ENCODE measurements at places on chromosomes 2 and 18.

GRCh38 chr2:6113786-6114185 is 421.6 kb downstream of the SOX11 start:
- no peak for DNase-seq

DNA sequence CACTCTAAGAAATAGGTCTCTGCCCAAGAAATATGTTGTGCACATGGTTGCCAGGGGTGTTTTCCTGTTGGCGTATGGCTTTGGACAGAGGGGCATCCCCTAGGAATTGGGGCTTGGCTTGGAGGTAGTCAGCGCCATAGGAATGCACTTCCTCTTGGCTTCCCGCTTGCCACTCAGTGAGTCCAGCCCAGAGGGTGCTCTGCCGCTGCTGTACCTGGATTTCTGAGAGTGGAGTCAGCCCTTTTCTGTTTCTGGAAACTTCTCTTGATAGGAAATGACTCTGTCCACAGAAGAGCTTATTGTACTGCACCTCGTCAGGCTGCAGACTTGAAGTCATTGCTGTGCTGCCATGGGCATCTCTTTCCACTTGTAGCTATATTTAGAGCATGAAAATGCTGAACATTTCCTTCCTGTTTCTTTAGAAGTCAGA is 116.7 kb upstream of the MGAT5 start:
- DNase-seq = no peak

DNA sequence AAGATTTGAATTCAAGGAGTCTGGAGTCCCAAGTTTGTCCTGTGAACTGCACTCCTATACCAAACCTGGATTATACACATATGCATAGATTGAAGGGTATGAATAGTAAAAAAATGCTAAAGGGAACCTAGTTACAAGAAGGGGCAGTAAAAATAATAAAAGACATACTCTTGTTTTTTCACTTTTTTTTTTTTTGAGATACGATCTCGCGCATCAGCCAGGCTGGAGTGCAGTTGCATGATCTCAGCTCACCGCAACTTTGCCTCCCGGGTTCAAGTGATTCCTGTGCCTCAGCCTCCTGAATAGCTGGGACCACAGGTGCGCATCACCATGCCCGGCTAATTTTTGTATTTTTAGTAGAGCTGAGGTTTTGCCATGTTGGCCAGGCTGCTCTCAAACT is 22.3 kb downstream of the KRTCAP3 start:
- no peak for DNase-seq

- no peak for DNase-seq
Measured at GRCh38 chr18:45650321-45650720, 35.0 kb downstream of the SLC14A2 start.

- DNase-seq = no peak
Measured at GRCh38 chr2:215684448-215685237, 248.8 kb upstream of the FN1 start.

DNA sequence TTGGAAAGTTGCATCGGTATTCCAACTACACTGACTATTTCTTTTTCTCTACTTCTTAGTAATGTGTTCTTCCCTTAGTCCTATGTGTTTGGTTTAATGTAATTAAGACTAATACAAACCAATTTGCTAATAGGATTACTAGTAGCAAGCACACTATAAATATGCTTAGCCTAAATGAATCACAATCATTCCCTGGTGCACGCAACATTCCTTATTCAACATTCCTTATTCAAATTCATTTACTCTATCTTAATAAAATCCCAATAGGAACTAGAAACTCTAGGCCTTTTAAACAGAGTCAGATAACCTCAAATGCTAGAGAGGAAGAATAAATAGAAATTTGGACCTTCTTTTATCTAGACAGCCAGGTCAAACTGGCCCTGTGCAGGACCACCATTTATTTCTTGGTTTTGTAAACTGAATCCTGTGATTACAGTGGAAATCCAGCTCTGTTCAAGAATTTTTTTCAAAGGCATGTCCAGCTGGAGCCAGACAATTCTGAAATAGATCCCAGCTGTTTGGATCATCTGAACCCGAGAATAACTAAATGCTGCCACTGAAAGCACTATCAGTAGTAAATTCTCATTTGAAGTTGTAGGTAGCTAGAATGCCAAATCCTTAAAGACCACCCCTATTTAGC is 103.1 kb downstream of the PPP1R1C start:
- no peak for DNase-seq

- peak; percentile 61 for DNase-seq
Measured at GRCh38 chr18:58579561-58580047, 49.3 kb downstream of the ALPK2 start.

DNA sequence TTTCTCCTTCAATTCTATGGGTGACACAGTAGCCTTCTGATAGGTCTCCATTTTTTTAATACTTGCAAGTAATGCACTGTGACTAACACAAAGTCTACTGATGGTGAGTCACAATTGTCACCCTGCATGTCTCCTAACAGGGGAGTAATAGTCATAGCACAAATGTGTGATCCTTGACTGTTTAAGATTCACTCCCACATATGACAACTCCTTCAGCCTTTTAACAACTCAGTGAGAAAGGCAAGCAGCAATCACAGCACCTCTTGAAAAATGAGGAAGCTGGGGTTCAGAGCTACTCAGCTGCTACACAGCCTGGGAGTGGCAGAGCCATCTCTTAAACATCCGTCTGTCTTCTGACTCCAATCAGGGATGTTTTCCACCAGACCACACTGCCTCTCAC is 63.8 kb downstream of the EHD3 start:
- no peak for DNase-seq

DNA sequence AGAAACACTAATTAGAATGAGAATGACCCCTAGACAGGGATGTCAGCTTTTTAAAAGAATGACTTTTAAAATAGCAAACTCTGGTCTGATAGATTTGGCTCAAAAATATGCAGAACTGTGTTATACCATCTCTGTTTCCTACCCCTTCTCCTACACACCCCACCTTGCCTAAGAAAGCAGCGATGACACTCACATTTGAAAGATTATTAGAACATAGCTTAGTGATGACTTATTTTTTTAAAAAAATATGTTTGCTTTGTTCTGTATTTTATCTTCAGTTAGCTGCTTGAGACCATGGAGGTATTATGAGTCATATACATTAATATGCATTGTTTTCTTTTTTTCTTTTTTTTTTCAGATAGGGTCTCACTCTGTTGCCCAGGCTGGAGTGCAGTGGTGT is 176.7 kb upstream of the TPO start:
- DNase-seq = no peak

DNA sequence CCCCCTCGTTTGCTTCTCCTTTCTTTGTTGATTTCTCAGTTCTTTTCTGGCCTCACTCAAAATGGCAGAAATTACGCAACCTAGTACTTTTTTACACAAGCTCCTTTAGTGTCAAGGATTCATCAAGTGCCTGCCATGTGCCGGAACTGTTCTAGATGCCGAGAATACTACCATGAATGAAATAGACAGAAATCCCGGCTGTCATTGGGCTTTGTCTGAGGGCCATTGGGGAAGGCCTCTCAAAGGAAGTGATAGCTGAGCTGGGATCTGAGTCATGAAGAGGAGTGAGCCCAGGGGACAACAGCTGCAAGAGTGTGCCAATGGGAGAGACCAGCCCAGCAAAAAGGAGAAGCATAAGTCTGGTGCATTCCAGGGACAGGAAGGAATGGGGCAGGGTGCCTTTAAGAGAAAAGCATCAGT is 34.3 kb upstream of the PPP1CB start:
- DNase-seq = peak; percentile 86

GRCh38 chr2:186972281-186972970 is 123.5 kb upstream of the ZSWIM2 start:
- no peak for DNase-seq

DNA sequence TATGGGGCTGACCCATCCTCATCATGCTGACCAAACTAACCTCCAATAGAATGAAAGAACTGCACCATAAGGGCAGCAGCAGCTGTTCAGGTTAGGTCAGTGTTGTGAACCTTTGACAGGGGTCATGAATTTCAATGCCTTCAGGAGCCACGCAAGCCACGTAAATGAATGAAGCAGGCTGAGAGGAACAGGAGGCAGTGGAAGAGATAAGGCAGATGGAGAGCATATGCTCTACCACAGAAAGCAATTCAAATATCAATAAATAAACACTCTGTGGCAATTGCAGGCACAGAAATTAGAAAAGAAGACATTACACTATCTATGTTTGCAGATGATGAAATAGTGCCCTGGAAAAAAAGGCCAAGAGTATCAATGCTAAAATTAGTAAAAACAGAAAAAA is 56.3 kb downstream of the SCG2 start:
- no peak for DNase-seq

DNA sequence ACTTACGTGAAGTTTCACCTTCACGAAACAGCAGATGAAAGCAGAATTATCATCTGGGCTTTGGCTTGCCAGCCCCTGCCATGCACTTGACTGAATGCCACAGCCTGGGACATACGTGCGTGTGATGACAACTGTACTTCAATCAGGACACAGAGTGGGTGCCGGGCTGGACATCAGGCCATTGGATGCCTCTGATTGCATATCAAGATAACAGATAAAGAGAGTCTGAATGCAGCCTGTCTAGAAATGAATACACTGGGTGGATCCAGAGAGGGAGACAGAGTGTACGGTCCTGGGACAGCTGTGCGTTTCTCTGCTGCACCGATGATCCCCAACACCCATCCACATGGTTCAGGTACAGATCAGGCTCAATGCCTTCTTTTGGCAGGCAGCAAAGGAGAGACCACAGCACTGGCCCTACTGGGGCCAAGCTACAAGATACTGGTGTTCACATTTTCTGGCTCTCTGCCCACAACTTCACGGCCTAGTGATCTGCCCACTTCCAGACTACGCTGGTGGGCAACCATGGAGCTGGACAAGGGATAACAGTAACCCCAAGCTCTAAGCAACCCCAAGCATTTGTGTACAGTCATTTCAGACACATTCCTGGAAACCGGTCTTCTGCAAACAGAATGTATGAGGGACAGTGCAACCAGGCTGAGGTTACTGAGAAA is 35.6 kb downstream of the FBLN7 start:
- DNase-seq = no peak

GRCh38 chr2:3034856-3035255 is 342.8 kb downstream of the EIPR1 start:
- DNase-seq = no peak

GRCh38 chr2:227464361-227464760 is 7.6 kb upstream of the AGFG1 start:
- no peak for DNase-seq

- DNase-seq = no peak
Measured at GRCh38 chr18:56562479-56562878, 75.9 kb downstream of the TXNL1 start.

GRCh38 chr2:12207491-12207890 is 461.1 kb downstream of the LPIN1 start:
- no peak for DNase-seq

- no peak for DNase-seq
Measured at GRCh38 chr2:200007306-200007705, 51.9 kb downstream of the MAIP1 start.

GRCh38 chr2:104685591-104685990 is 168.3 kb upstream of the POU3F3 start:
- DNase-seq = no peak

GRCh38 chr2:160109939-160110673 is 47.7 kb upstream of the PLA2R1 start:
- peak; percentile 81 for DNase-seq

- no peak for DNase-seq
Measured at GRCh38 chr18:8367217-8367988, 241.8 kb upstream of the RAB12 start.

DNA sequence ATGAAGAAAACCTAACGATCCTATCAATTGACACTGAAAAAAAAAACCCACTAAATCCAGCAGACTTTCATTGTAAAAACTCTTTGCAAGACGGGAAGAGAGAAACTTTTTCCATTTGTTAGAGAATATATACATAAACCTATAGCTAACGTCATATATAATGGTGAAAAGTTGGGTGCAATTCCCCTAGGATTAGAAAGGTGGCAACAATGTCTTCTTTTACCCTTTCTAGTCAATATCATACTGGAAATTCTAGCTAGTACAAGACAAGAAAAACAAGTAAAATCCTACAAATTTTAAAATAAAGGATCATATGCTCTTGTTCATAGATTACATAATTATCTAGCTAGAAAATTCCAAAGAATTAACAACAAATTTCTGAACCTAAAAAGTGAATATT is 1596.5 kb upstream of the LRRTM1 start:
- no peak for DNase-seq
